ENCODE measurements at places on chromosomes 16 and 17.

DNA sequence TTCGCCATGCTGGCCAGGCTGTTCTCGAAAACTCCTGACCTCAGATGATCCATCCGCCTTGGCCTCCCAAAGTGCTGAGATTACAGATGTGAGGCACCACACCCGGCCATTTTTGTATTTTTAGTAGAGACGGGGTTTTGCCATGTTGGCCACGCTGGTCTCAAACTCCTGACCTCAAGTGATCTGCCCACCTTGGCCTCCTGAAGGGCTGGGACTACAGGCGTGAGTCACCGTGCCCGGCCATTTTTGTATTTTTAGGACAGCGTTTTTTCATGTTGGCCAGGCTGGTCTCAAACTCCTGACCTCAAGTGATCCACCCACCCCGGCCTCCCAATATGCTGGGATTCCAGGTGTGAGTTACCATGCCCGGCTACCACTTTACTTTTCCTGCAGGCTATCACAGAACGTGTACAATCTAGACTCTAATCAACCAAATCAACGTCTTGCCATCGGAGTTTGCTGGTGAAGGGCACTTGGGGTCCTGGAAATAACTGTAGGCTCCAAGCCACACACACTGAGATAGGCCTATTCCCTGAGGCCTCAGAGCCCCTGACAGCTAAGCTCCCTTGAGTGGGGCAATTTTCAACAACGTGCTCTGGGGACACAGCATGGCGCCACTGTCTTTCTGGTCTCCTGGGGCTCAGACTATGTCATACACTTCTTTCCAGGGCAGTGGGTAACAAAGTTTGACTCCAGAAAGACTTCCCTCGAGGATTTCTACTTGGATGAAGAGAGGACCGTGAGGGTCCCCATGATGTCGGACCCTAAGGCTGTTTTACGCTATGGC is 12.7 kb downstream of the SERPINF1 start:
- DNase-seq = no peak

GRCh38 chr17:37317867-37318266 is 57.9 kb upstream of the C17orf78 start:
- no peak for DNase-seq

GRCh38 chr17:58995247-58995940 is 111.3 kb downstream of the TRIM37 start:
- no peak for DNase-seq

GRCh38 chr16:87308826-87309225 is 8.4 kb downstream of the C16orf95 start:
- no peak for DNase-seq

GRCh38 chr17:79562192-79562930 is 48.5 kb downstream of the RBFOX3 start:
- no peak for DNase-seq

DNA sequence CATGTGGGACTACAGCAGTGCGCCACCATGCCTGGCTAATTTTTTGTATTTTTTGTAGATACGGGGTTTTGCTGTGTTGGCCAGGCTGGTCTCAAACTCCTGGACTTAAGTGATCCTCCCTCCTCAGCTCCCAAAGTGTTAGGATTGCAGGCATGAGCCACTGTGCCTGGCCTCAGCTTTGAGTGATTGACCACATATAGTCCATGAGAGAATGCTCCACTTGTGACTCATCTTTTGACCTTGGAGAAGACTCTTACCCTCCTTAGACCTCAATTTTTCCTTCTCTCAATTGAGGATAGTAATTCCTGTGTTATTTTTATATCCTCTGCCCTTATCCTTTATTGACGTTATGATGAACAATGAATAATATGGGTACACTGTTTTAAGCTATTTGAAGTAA is 30.9 kb upstream of the DUSP14 start:
- no peak for DNase-seq

- DNase-seq = no peak
Observed at GRCh38 chr16:61148930-61149329, 887.3 kb downstream of the CDH8 start.

DNA sequence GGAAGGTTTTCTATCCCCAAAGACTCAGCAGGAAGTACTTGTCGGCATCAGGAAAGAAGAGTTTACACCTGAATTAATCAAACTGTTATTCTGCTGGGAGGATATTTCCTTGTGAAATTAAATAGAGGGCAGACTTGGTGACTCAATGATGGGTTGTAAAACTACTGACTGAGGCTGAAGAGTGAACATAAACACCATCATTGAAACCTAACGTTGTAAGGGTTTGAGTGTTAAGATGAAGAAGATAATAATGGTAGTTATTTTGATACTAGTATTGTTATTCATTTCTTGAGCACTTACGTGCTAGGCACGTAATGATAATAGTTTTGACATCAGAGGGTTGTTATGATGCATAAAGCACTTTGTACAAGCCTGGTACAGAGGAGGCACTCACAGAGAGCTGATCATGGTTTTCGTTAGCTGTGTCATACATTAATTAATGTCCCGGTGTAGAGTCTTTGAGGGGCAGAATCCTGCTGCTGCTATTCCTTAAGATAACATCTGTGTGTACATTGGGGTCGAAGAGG is 64.2 kb upstream of the CACNG3 start:
- no peak for DNase-seq

DNA sequence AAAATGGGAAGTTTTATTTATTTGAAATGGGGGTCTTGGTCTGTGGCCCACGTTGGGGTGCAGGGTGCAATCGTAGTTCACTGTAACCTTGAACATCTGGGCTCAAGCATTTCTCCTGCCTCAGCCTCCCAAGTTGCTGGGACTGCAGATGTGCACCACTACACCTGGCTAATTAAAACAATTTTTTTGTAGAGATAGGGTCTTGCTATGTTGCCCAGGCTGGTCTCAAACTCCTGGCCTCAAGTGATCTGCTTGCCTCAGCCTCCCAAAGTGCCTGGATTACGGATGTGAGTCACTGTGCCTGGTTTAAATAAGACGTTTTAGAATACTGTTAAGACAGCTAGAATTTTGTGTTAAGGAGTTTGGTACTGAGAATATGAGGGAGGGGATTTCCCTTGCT is 15.7 kb downstream of the PSMD11 start:
- DNase-seq = no peak

DNA sequence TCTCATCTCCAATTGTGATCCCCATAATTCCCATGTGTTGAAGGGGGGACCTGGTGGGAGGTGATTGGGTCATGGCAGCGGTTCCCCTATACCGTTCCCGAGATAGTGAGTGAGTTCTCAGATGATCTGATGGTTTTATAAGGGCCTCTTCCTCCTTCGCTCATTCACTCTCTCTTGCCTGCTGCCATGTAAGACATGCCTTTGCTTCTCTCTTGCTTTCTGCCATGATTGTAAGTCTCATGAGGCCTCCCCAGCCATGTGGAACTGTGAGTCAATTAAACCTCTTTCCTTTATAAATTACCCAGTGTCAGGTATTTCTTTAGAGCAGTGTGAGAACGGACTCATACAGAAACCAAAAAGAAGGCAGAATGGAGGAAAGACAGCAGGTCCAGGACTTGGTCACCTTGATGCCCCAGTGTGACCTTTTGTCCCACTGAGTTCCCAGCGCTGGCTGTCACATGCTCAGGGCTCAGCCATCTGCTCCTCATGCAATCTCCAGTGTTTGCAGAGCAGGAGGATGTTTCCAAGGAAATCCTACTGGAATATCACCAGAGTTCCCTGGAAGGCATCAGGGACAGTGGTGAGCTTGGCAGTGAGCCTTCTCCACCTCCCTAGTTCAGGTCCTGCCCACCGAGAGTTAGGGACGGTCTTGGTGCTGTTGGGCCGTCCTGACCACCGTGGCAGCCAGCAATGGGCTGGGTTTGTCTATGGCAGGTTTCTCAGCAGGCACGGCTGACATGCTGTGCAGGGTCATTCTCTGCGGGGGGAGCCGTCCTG is 96.7 kb downstream of the SEC14L1 start:
- no peak for DNase-seq

DNA sequence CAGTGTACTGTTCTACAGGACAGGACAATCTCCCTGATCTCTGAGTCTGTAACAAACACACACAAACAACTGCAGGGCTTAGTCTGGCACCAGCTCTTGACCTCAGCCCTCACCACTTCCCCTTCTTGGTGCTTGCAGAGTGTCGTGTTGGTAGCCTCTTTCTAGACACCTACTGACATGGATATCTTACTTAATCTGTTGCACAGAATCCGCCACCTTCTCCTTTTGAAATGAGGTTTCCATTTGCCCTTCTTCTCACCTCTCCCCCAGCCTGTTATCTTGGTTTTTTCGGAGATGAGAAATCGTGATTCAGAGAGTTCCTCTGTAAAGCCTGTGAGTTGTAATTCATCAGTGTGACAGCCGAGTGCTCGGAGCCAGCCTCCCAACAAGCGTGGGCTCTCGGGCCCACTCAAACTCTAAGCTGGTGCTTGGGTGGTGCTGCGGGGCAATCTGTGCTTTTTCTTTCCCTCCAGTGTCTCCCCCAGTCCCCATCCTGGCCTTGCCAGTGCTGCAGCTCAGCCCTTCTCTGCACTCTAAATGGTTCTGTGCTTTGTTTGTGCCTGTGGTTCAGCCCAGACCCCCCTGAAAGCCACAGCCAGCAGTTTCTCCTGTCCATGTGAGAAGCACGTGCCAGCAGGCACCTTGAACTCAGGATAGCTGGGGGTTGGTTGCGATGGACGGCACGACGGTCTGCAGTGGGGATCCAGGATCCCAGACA is 28.1 kb downstream of the KIAA0513 start:
- DNase-seq = peak; percentile 59

DNA sequence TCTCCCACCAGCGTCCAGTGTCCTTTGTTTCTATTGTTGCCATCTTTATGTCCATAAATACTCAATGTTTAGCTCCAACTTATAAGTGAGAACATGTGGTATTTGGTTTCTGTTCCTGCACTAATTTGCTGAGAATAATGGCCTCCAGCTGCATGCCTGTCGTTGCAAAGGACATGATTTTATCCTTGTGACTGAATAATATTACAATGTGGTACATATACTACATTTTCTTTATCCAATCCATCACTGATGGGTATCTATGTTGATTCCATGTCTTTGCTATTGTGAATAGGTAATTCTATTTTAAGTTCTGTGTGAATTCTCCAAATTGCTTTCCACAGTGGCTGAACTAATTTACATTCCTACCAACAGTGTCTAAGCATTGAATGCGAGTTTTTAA is 578.6 kb upstream of the CA10 start:
- DNase-seq = no peak

GRCh38 chr16:2825906-2826305 is 4.2 kb upstream of the ZG16B start:
- DNase-seq = no peak

DNA sequence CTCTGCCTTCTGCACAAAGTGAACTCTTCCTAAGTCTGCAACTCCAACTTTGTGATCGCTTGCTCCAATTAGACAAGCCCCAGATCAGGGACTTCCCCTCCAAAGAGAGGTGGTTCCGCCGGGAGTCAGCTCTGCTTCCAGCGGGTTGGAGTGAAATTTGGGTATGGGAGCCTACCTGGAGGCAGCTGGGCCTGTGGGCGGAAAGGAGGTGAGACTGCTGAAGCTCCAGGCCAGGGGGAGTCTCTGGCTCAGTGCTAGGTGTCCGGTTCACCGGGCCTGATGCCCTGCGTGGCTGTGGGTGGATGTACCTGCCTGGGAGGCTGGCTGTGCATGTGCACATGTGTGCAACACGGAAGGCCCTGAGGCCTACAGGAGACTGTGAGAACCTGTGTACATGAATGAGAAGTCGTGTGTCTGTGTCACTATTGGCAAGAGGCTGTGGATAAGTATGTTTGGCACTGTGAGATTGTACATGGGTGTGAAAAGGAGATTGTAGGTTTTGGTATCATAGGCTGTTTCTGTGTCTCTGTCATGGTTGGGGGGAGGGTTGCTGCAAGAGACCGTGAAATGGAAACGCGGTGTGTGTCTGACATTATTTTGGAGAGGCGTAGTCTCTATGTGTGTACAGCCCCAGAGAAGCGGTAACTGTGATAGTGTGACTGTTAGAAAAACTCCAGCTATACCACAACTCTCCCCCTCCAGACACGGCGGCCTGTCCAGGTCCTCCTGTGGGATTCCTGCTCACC is 4.2 kb downstream of the LHX1 start:
- DNase-seq = no peak

DNA sequence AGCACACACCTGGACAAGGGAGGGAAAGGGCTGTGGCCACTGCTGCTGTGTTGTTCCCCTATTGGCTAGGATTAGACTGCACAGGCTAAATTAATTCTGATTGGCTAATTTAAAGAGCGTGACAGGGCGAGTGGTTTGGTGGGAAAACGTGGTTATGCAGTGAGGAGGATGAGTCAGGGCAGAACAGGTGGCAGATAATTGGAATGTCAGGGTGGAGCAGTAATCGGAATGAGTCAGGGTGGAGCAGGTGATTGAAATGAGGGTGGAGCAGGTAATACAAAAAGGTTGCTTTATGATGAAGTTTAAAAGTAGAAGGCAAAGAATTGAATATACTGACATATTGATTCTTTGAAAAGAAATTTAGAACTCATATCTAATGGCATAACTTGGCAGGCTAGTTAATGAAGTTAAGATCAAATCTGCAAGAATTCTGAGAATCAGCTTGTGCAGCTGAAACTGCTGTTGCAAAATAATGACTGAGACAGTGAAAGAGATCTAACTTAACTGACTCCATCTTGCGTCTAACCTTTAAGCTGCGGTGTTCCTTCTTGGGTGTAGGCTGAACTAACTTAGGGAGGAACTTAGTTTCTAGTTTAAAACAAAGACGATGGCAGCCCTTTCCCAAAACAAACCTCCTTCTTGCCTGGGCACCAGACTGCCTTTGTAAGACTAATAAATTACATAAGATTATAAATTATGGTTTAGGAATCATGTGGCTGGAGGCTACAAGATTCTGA is 174.3 kb downstream of the UTP18 start:
- DNase-seq = no peak

DNA sequence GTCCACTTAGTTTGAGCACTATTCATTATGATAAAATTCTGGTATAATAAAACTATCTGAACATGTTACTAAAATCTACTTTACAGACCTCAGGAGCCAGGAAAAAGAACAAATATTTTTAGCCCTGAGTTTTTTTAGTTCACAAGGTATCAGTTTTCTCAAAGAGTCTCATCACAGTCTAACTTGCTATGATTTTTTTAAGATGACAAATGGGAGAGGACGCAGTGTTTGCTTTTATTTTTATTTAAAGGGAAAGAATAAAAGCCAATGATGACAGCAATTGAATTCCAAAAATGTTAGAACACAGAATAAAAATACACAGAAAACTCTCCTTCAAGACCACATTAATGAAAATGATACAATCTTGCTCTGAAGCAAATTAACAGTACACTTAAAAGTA is 7.4 kb downstream of the MED13 start:
- DNase-seq = no peak

DNA sequence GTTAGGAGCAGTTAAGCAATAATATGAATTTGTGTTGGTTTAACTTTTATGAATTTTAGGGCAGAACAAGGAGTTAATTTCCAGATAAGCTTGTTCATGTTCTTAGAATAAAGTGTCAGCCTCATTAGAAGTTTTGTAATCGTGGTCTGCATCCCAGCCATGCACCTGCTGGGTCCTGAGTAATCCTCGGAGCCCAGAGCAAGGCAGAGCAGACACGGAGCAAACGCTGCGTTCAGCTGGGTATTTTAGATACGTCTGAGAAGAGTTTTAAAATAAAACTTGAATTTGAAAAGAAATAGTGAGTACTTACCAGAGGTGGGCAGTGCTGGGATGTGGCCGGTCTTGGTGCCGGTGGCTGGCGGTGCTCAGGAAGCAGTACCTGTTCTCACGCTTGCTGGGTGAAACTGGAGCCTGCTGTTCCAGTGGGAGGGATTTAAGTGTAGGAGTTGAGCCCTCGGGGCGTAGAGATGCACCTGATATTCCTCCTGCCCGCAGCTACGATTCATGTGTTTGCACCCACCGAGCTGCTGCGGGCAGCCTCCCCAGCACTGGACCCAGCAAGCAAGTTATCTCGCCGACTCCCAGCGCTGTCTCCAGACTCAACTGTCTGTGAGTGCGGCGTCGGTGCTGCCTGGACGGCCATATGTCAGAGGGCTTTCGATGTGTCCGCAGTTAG is at the start of gene ZNF750:
Gene ZNF750, minus strand, starts transcription at position 406 of the 676 bp plus-strand sequence. CDS start 7,568 bp downstream, outside the sequence.
- DNase-seq = no peak

Data from stimulated activated naive CD8-positive, alpha-beta T cell treated with anti-CD3 and anti-CD28 coated beads, Interleukin-15, amount 100 ng/mL, for 72 hours (primary cell).